ENCODE measurements at places on chromosomes 6 and 20.

- DNase-seq, result no peak
Measured at GRCh38 chr6:88561954-88562315, 395.8 kb upstream of the CNR1 start.

- DNase-seq, result no peak
Measured at GRCh38 chr6:75396005-75396800, 97.4 kb downstream of the FILIP1 start.

- no peak for DNase-seq
Measured at GRCh38 chr6:157272866-157273755, 50.2 kb downstream of the TMEM242 start.

DNA sequence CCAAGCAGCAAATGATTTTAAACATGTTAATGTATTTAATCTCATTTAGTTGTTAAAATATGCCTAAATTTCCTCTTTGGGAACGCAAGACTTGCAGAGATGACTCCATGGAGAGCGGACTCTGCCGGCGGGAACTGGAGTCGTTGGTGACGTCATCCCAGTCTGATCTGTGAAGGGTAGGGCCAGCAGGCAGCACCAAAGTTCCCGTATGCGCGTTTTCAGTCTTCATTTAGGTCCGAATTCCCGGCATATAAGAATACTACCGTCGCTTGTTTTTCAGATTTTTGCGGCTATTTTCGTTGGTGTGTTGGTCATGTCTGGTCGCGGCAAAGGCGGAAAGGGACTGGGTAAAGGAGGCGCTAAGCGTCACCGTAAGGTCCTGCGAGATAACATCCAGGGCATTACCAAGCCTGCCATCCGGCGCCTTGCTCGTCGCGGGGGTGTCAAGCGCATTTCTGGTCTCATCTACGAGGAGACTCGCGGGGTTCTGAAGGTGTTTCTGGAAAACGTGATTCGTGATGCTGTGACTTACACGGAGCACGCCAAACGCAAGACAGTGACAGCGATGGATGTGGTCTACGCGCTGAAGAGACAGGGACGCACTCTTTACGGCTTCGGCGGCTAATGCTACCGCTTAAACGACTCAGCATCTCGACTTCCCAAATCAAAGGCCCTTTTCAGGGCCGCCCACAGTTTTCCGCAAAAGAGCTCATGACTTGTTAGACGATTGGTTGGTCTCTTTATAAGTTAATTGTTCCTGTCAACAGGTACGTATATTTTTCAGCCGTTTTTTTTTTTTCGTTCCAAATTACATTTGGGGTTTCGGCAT lies 117.3 kb downstream of the HFE start:
- DNase-seq, result peak; percentile 78

- DNase-seq, result no peak
Measured at GRCh38 chr6:163640641-163641040, 226.1 kb downstream of the QKI start.

DNA sequence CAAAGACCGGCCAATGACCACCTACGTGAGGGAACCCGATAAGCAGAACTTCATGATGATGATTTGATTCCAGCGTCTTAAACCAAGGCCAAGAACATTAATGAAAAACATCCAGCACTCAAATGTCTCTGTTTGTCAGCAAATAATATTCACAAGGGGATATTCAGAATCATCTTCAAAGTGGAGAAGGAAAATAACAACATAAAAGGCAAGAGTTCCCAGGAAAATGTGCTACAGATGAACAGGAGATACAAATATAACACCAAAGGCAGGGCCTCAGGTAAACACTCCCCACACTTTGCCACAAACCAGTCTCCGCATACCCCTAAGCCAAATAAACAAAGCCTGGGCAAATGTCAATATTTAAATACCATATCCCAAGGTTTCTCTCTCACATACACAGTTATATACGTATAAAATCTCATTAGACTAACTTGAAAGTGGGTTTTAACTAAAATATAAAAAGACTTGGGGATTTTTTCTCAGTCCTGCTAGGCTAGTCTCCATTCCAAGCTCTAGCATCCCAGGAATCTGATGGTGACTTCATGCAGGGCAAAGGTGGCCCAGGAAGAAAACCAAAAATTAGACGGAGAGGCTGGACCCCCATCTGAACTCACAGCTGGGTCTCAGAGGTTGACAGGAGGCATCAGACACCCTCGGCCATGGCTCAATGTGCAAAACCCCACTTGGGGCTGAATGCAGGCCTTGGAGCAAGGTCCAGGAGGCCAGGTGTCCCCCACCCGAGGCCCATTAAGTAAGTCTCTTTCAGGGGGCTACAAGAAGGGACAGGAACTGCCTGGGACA lies 32.1 kb downstream of the TRAM2 start:
- DNase-seq, result no peak

DNA sequence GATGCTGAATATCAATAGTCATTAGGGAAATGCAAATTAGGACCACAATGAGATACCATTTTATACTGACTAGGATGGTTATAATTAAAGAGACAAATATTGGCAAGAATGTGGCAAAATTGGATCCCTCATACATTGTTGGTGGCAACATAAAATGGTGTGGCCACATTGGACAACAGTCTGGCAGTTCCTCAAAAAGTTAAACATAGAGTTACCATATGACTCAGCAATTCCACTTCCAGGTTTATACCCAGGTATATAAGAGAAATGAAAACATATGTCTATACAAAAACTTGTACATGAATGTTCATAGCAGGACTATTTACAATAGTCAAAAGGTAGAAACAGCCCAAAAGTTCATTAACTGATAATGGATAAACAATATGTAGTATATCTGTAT lies 2.0 kb upstream of the CRIP3 start:
- DNase-seq, result no peak

DNA sequence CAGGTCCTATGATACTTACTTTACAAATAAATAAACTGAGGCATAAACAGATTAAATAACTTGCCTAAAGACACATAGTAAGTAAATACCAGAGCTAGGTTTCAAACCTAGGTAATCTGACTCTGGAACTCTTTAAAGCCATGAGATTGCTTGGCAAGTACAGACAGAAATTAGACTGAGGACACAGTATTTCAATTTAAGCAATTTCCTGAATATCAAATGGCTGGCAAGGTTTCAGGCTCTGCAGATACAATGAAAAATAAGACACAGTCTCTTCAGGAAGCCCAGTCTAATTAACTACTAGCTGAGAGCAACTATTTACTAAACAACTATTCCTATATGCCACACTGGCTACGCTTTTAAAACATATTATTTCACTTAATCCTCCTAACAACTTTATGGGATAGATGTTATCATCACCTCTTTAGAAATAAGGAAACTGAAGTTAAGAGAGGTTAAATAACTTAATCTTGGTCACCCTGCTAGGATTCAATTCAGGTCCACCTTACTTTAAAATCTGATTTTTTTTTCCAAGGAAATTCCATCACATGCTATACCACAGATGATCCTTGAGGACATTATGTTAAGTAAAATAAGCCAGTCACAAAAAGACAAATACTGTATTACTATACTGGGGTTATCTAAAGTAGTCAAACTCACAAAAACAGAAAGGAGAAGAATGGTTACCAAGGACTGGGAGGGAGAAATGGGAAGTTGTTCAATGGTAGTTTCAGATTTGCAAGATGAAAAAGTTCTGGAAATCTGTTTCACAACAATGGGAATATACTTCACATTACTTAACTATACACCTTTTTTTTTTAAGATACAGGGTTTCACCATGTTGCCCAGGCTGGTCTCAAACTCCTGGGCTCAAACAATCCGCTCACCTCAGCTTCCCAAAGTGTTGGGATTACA lies 4.1 kb downstream of the TRPC4AP start:
- DNase-seq, result no peak

DNA sequence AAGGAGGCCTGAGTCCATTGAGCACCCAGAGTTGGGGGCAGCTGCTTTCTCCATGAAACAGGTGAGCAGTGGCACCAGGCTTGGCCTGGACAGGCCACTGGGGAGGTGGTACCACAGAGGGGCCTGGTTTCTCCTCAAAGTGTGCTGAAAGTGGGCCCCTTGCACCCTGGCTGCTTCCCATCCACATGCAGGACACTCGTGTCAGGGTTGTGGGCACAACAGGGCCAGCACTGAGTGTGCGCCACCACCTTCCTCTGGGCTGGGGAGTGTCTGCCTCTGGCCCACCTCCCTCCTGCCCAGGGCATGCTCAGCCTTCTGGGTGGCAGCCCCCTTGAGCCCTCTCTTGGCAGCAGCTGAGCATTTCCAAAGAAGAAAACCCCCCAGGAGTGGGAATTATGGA lies 5.2 kb upstream of the SLC22A1 start:
- DNase-seq, result no peak

DNA sequence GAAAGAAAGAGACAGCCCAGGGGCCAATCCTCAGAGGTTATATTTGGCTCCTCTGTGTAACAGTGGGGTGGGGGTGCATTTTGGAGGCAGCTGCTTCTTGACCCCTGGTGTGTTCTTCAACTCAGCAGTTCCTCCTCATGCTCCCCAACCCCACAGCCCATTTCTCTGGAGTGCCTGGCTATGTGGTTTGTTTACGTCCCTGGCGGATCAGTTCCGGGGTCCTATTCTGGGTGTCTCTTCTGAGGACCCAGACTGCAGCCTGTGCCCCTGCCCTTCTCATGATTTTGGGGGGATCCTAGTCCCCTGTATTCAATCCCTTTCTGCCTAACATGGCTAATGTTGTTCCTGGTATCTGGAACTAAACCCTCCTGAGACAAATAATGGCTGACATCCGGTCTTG lies 70.5 kb upstream of the SULF2 start:
- DNase-seq, result no peak

DNA sequence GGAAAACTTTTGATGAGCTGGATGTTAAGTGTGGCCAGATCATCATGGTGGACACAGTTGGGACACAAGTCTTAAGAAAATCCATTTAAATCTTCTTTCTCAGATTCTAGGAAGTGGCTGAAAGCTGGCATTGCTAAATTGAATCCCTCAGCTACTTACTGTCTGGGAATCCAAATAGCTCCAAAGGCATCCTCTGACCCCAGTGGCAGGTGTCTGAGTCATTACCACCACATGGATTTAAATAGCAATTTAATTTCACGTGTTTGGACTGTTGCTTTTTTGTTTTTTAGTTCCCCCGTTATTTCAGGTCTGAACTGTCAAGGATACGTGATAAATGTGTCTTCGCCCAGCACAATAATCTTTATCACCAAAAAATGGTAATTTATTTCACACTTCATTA lies 33.2 kb upstream of the HDGFL1 start:
- DNase-seq, result no peak

GRCh38 chr6:39821742-39822532 lies 29.8 kb downstream of the DAAM2 start:
- DNase-seq, result no peak

Measured in effector CD4-positive, alpha-beta T cell (primary cell).